ENCODE measurements at places on chromosomes 12 and 14. TPM values are rescaled to one million over a fixed set of nuclear protein-coding genes. Genes with fewer than 3 reads are reported as not detected.

DNA sequence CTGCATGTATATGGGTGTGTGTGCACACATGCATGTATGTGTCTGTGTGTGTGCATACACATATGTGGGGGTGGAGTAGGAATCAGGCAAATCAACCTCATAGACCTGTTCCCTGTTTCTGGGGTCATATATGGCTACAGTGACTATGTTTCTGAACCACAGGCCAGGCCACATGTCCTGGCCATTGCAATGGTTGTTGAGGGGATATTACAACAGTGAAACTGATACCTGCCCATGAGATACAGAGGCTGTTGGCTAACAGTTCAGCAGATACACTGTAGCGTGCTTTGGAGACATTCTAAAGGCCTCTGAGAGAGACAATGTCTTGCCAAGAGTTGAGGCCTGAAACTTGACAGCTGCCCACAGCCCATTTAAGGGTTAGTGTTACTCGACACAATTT, 47.3 kb upstream of the FOS start:
- DNase-seq, result no peak

DNA sequence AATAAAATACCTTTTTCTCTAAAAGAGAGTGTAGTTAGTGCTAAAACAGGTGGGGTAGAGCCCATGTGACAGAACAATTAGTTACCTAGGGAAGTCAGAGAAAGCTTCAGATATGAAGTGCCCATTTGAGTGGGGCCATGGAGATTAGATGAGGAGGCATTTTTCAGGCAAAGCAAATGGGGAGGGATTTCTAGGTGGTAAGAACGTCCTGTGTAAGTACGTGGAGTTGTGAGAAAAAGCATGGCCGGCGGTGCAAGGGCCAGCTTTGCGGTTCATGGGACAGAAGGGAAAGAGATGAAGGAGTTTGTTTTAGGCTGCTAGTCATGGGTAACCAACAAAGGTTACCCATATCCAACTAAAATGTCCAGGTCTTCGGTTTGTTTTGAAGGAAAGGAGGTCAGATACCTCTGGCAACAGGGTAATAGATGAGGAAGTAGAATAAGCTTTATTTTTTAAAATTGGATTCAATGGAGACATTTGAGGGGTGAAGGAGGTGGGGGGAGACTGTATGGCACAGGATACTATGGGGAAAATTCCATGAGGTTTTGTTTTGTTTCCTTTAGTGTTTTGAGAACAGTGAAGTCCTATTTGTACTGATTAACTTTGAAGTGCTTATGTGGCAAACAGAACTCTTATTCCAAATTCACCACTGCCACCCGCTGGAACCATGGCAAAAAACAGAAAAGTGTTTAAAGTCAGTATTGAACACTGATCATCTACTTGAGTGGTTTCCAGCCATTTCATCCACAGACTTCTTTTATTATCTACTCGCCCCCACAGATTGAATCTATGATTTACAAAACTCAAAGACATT, 10.0 kb upstream of the SNRPF start:
- no peak for DNase-seq

GRCh38 chr14:24080888-24081738, 9.8 kb downstream of the CPNE6 start:
- peak; percentile 70 for DNase-seq

- DNase-seq, result no peak
These were observed 59.3 kb upstream of the CNTN1 start for GRCh38 chr12:40632933-40633332.

The MMAB gene
- 27.4 TPM for total RNA-seq

DNA sequence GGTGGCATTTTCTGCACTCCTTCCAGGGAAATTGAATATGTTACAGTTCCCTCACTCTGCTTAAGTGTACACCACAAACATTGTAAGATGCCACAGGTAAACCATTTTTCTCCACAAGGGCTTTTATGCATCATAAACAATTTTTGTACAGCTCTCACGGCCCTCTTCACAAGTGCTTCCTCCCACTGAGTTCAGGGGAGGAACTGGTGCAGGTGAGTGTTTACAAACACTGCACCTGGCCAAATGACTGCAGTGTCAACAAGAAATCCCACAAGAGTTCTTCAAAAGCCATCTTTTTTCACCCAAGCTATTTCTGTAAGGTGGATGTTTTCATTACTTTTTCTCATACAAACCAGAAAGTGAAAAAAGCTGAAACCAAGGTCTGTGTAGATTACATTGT, 973.2 kb downstream of the AACS start:
- DNase-seq, result no peak

GRCh38 chr12:124524231-124524925, 43.0 kb downstream of the NCOR2 start:
- no peak for DNase-seq

GRCh38 chr14:81341370-81341769, 58.8 kb downstream of the STON2 start:
- no peak for DNase-seq

- no peak for DNase-seq
These were observed 467.8 kb downstream of the LRIG3 start for GRCh38 chr12:58452546-58452945.

The VWF gene
- total RNA-seq, result 0.12 TPM

DNA sequence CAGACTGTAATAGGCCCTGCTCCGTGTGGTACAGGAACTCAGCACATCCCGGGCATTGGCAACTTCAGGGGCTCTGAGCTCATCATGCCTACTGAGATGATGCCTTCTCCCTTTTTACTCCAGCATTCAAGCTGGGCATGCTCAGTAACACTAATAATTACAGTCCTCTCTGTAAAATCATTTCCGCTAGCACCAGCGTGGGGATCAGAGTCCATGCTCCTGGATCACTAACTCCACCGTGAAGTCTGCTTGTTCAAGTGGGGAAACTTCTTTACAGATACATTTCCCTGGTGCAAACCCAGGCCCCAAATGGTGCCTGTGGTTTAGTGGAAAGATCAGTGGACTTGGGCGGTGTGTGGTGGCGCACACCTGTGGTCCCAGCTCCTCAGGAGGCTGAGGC, 16.7 kb downstream of the CLSTN3 start:
- no peak for DNase-seq

GRCh38 chr12:39125566-39125965, 220.2 kb upstream of the CPNE8 start:
- DNase-seq, result no peak

All from activated naive CD4-positive, alpha-beta T cell treated with anti-CD3 and anti-CD28 coated beads, Interleukin-2, amount 50 U/mL, for 72 hours (primary cell).